Peyer's patch (tissue), 4 donors: ENCODE measurements at places on chromosomes 4 and X. TPM values are rescaled to one million over a fixed set of nuclear protein-coding genes. Genes with fewer than 3 reads are reported as not detected.

DNA sequence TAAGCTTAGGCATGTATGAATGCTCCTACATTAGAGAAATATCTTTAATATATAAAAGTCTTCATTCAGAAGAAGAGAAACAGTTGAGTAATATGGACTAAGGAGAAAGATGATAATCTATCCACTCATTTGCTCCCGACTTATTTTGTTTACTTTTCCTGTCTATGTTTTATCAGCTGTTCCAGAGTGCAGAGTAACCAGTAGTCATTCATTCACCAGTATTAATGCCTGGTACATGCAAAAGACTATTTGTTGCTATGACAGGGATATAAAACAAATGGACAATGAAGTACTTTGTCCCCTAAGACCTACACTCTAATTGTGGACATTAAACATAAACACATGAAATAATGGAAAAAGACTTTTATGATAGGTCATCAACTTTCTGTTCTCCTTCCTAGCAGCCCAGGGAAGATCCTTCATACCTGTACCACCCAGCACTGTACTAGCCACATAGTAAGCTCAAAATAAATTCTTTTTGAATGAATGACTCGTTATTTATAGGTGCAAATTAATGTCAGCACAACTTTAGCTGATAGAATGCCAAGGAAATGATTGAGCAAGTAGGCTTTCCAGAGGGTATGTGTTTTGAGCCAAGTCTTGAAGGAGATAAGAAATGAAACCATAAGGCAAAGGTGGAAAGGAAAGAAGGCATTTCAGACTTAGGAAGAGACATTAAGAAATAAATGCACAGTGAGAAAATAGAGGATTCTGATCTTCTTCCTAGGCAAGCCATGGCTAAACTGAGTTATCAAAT lies 45.0 kb upstream of the IL13RA1 start:
- no peak overlapping the region for H3K4me3 ChIP-seq
- H3K27me3 ChIP-seq, result no peaks in the 10 kb centered on the region
- H3K27ac ChIP-seq, result no peak overlapping the region
- H3K36me3 ChIP-seq, result no peaks in the 10 kb centered on the region

GRCh38 chr4:15006416-15007024 lies 4.2 kb downstream of the CPEB2 start:
- no peaks in the 10 kb centered on the region for H3K36me3 ChIP-seq
- H3K4me3 ChIP-seq, result no peak overlapping the region
- no peak for DNase-seq
- H3K27me3 ChIP-seq, result no peaks in the 10 kb centered on the region
- H3K27ac ChIP-seq, result no peak overlapping the region

- H3K36me3 ChIP-seq, result no peaks in the 10 kb centered on the region
- no peaks in the 10 kb centered on the region for H3K27me3 ChIP-seq
- H3K4me3 ChIP-seq, result no peak overlapping the region
These were observed 108.0 kb downstream of the ANAPC4 start for GRCh38 chr4:25485104-25485503.

GRCh38 chrX:53280331-53281320 lies 758 bp downstream of the IQSEC2 start:
- no peaks in the 10 kb centered on the region for H3K27me3 ChIP-seq
- no peaks in the 10 kb centered on the region for H3K4me1 ChIP-seq
- peak overlapping the region; percentile 25 for H3K4me3 ChIP-seq

DNA sequence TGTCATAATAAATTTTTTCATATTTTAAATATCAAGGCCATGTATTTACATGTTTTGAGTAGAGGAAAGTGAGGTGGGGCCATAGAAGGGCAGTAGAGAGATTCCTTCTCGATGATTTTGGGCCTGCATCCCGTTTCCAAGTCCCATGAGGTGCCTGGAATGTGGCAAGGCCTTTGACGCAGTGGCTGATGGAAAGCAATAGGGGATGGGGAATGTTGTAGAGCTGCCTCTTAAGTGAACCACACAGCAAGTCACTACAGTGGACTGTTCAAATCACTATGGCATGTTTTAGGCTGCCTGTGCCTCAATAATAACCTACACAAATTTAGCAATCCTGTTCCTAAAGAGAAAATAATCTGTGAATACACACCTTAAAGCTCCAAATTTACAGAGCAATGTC lies 48.3 kb downstream of the ANXA5 start:
- no peaks in the 10 kb centered on the region for H3K4me1 ChIP-seq
- H3K4me3 ChIP-seq, result no peak overlapping the region
- H3K27me3 ChIP-seq, result no peaks in the 10 kb centered on the region

- no peak for DNase-seq
- H3K36me3 ChIP-seq, result no peaks in the 10 kb centered on the region
- no peaks in the 10 kb centered on the region for H3K27me3 ChIP-seq
- no peaks in the 10 kb centered on the region for H3K4me1 ChIP-seq
- H3K27ac ChIP-seq, result no peak overlapping the region
- no peak overlapping the region for H3K4me3 ChIP-seq
These were observed 288.0 kb upstream of the SFRP2 start for GRCh38 chr4:154076921-154077320.

DNA sequence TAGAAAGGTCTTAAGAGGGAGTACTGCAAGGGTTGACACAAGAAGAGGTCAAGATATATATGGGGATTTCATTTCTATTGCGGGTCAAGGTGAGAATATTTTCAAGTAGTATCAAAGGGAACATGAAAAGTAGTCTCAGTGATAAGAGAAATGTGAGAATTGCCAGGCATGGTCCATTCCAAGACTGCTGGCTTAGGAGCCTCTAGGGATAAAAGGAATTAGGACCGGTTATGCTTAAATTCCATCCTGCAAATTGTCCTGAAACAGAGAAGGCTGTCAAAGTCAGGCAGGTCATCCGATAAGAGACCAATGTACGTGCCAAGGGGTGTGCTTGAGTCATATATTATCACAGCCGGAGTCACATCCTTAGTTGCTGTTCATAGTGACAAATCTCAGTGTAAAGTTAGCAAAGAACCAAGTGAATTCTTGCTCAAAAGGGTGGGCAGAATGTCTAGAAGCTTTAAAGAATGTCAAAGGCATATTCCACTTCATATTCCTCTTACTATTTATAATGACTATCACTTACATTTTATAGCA lies 133.6 kb downstream of the CBLL2 start:
- H3K27ac ChIP-seq, result no peak overlapping the region
- H3K36me3 ChIP-seq, result no peaks in the 10 kb centered on the region
- H3K27me3 ChIP-seq, result no peaks in the 10 kb centered on the region
- no peaks in the 10 kb centered on the region for H3K4me1 ChIP-seq
- DNase-seq, result no peak

DNA sequence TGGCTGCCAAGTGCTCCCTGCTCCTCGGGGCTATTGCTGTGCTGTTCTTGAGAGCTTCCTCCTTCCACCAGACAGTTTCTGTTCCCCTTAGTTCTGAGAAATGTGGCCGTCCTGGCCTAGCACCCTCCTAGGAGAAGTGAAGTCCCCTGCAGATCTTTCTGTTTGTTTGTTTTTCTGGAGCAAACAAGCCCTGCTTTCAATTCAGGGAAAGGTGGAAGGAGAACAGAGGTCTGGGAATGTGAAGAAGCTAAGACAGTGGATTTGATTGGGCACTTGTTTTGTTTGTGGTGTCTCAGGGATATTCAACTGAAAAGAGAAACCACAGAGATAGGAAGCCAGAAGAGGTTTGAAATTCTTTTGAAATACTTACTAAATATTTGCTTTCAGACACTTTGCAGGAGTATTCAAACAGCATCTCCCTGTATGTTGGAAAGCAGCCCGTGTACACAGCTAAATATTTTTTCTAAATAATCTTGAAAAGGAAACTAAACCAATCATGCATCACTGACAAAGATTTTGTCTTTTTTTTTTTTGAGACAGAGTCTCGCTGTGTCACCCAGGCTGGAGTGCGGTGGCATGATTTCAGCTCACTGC lies 36.5 kb upstream of the PPM1K start:
- H3K4me1 ChIP-seq, result no peaks in the 10 kb centered on the region
- H3K27me3 ChIP-seq, result no peaks in the 10 kb centered on the region
- no peak overlapping the region for H3K4me3 ChIP-seq

- H3K27me3 ChIP-seq, result no peaks in the 10 kb centered on the region
- H3K4me3 ChIP-seq, result no peak overlapping the region
- no peak for DNase-seq
- no peak overlapping the region for H3K27ac ChIP-seq
- no peaks in the 10 kb centered on the region for H3K4me1 ChIP-seq
These were observed 1538.2 kb downstream of the TECRL start for GRCh38 chr4:62871078-62871477.

The MAGEA4 gene
- total RNA-seq, result not detected
